Glutamatergic neuron (in vitro differentiated cells): ENCODE measurements at places on chromosomes 7 and 10. TPM values are rescaled to one million over a fixed set of nuclear protein-coding genes. Genes with fewer than 3 reads are reported as not detected.

DNA sequence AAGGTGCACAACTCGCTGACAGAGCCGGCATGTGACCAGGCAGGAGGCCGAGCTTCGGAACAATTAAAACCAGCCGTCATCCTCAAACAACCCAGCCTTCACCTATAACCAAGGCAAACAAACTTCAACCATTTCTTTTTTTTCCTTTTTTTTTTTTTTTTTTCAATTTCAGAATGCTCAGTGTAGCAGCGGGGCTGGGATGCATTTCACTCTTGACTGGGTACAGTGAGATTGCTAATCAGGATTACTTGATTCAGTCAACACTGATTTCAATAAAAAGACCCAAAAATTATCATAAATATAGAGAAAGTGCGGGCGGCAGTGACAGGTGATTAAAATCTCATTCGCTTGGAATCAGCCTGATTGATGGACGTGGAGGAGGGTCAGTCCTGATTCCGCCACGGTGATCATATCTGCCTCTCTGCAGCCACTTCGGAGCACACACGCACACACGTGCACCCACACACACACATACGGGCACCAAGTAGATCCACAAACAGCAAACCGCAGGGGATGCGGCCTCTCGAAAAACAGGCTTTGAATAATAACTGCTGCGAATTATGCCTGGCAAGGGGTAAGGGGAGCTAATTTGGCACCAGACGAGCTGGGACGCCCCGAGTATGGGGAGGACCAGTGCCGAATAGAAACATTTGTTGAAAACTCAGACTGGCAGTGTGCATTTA, 31.2 kb downstream of the EBF3 start:
- peaks cover 68% of the 10 kb centered on the region for H3K4me1 ChIP-seq
- no peaks in the 10 kb centered on the region for H3K36me3 ChIP-seq
- H3K27ac ChIP-seq, result peak overlapping the region; percentile 70

DNA sequence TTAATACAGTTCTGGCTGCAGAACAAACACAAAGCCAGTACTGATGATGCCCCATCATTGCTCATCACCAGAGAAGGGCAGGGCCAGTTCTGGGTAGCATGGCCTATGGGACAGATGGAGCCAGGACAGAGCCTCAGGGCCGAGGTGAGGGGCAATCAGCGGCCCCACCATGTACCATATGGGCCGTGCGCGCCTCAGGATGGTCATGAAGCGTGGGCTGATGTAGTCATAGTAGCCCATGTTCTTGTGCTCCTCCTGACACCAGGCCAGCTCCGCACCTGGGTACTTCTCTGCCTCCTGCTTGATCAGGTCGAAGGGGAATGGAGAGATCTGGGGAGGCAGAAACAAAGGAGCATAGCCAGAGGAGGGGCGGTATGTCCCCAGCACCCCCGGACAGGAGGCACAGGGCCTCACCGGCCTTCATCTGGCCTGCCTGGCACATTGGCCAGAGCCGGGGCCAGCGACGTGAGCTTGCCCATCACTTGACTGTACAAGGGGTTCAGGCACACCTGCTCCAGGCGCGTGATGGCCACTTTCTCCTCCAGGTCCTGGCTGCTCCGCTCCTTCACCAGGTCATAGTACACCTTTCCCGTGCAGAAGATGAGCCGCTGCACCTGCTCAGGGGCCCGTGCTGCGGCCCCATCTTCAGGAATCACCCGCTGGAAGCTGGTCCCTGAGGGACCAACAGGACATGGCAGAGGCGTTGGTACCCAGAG, 26.1 kb downstream of the OGDHL start:
- no peak overlapping the region for H3K4me3 ChIP-seq
- peaks cover 8% of the 10 kb centered on the region for H3K27me3 ChIP-seq
- no peaks in the 10 kb centered on the region for H3K36me3 ChIP-seq
- DNase-seq, result no peak
- peaks cover 15% of the 10 kb centered on the region for H3K4me1 ChIP-seq

GRCh38 chr7:44100458-44101302, 3.5 kb upstream of the AEBP1 start:
- peak; percentile 40 for DNase-seq
- H3K27ac ChIP-seq, result peak overlapping the region; percentile 85
- H3K36me3 ChIP-seq, result no peaks in the 10 kb centered on the region

Gene EIF5AL1
- total RNA-seq, result 0.61 TPM

DNA sequence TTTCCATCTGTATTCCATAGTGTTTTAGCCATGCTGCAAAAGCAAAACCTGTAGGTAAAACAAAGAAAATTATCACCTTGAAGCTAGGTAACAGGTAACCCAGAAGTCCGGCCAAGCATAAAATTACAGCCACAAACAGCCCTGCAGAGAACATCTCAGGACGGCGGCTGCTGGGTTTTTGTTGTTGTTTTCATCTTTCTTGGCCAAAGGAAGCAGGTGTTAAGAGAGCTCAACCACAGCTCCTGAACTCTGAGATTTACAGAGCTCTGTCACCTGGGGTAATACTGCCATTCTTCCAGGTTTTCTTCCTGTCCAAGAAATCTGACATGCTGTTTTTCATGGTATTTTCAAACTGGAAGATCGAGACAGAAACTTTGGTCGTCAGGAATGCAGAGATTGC, 847 bp upstream of the SCIN start:
- no peak for DNase-seq
- H3K4me3 ChIP-seq, result peak overlapping the region; percentile 90
- H3K36me3 ChIP-seq, result no peaks in the 10 kb centered on the region
- peaks cover 12% of the 10 kb centered on the region for H3K27me3 ChIP-seq

DNA sequence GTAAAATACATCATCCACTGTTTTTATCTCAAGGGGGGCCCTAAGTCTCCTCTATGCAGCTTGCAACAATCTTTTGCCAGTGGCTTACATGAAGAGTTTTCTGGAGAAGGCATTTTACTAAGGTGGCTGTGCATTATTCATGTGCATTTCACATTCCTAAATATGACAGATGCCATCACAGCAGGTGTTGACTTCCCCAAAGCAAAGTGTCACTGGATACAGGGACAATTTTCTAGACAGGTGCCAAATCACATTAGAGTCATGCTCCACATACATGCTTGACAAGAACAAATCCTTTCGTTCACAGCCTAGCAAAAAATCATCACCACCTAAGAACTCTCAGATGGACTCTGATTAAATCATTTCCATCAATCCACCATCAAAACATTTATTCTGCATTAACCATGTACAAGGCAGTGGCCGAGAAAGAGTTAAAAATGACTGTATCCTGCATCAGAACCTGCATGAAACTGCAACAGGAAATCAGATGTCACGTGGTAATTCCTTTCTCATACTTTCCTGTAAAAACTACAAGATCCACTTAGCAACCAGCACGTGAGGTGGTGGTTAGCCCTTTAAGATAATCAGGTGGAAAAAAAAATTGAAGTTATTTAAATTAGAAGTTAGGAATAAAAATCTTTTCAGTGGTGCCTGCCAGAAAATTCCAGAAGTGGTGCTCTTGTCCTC, 88.2 kb upstream of the AFAP1L2 start:
- H3K4me3 ChIP-seq, result no peak overlapping the region
- DNase-seq, result no peak
- H3K36me3 ChIP-seq, result no peaks in the 10 kb centered on the region
- H3K4me1 ChIP-seq, result peaks cover 2% of the 10 kb centered on the region

Gene FAM20C
- total RNA-seq, result 199 TPM

DNA sequence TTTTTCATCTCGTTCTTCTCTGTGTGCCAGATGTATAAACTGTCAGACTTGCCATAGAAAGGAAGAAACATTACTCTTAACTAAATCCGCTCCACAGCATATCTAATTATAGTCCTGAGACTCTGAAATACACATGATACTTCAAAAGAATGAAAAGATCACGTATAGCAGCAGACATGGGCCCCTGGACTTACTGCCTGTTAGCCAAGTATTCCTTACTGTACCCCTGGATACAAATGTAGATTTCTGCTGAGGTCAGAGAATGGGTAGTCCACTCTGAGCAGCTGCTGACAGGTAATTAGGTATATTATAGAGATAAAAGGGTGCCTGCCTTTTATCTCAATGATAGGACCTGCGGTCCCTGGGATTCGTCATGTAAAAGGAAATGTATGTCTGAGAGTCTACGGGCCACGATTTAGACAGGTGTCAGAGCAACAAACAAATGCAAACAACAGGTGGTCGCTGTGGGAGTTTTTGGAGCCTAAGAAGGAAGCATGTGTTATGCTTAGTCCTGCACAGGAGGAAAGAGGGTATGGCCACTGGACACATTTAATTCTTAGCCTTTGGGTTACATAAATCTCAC, 69.4 kb downstream of the VOPP1 start:
- H3K4me3 ChIP-seq, result no peak overlapping the region
- no peaks in the 10 kb centered on the region for H3K36me3 ChIP-seq
- no peaks in the 10 kb centered on the region for H3K27me3 ChIP-seq

DNA sequence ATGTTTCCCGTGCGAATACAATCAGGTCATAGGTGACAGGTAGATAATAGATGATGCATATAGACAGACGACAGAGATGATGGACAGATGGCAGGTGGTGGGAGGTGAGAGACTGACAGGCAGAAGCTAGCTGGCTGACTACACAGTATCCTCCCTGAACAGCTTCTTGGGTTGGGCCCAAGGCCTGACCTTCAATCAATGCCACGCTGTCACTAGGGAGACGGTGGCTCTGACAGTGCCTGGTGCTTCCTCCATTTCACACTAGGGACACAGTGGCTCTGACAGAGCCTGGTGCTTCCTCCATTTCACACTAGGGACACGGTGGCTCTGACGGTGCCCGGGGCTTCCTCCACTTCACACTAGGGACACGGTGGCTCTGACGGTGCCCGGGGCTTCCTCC, 200.1 kb downstream of the DIP2C start:
- peaks cover 14% of the 10 kb centered on the region for H3K27me3 ChIP-seq
- no peak overlapping the region for H3K4me3 ChIP-seq
- H3K27ac ChIP-seq, result no peak overlapping the region
- peak; percentile 16 for DNase-seq
- H3K36me3 ChIP-seq, result peaks cover 17% of the 10 kb centered on the region

DNA sequence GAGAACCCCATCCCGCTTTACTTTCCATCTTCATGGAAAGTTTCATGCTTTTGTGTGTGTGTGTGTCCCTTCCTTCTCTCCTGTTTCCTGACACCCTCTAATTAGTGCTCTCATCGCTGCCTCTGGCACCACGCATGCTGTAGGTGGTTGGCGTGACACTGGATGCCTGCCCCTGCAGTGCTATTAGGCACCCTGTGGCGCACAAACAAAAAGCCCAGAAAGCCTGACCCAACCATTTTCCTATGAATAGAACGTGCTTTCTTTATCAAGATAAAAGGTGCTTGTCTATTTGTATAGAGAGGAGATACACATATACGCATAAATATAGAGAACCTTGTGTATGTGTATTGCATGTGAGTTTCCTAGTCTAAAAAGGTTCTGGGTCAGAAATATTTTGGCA, 120.8 kb upstream of the CDCA7L start:
- no peaks in the 10 kb centered on the region for H3K36me3 ChIP-seq
- H3K4me3 ChIP-seq, result no peak overlapping the region
- no peak overlapping the region for H3K27ac ChIP-seq
- DNase-seq, result no peak

Gene NEUROD6
- total RNA-seq, result not detected

Gene SLC39A12
- not detected for total RNA-seq

DNA sequence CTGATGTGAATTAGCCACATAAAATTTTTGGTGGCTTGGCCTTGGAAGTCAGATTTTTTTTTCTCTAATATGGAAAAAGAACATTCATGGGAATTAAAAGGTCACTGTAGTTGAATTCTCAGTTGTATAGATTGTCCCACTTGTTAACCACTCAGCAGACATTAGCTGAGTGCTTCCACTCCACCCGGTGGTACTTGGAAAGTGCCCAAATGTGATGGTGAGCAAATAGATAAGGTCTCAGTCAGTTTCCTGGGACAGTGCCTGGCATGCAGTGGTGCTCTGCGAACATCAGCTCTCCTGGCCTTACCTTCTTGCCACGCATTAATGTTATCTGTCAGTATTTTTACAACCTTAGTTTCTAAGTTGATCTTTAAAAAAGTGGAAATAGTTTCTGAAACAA, 1.4 kb downstream of the ATP5F1C start:
- no peak overlapping the region for H3K4me3 ChIP-seq
- H3K4me1 ChIP-seq, result peaks cover 7% of the 10 kb centered on the region
- no peak for DNase-seq

- peak overlapping the region; percentile 60 for H3K4me3 ChIP-seq
- peaks cover 6% of the 10 kb centered on the region for H3K27me3 ChIP-seq
- no peak for DNase-seq
- peak overlapping the region; percentile 73 for H3K27ac ChIP-seq
- no peaks in the 10 kb centered on the region for H3K36me3 ChIP-seq
Measured at GRCh38 chr7:74452748-74453321, 871 bp upstream of the GTF2IRD1 start.

- peaks cover 5% of the 10 kb centered on the region for H3K36me3 ChIP-seq
- H3K27ac ChIP-seq, result no peak overlapping the region
- H3K27me3 ChIP-seq, result no peaks in the 10 kb centered on the region
- no peak for DNase-seq
Measured at GRCh38 chr10:4889959-4890358, 64.0 kb downstream of the AKR1E2 start.

Gene SUN3
- not detected for total RNA-seq

DNA sequence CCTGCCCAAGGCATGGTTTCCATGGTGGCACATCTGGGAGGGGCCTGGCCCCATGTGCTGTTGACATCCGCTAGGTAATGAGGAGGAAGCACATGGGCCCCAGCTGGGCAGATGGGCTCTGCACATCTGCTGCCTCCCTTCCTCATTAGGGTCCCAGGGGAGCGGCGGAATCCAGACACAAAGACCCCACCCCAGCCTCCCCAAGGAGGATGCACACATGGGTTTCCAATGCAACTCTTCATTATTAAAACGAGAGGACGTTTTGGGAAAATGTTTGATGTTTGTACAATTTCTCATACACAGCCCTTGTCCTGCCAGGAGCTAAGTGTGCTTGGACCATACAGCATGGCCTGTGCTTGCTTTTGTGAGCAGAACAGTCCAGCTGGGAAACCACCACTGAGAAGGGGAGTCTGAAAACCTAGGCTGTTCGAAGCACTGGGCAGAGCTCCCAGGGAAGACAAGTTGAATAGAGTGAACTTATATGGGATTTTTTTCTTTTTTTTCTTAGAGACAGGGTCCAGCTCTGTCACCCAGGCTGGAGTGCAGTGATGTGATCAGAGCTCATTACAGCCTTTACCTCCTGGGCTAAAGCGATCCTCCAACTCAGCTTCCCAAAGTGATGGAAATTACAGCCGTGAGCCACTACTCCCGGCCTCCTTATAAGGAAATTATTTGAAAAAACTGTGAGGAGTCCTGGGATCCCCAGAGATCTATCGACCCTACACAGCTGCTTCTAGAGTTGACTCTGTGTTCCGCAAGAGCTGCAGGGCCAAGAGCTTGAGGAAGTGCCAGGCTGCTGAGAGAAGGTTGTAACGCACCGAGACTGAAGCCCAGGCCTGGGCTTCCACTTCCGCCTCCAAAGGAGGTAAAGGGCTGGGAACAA, 23.4 kb downstream of the FAM107B start:
- H3K27me3 ChIP-seq, result peaks cover 21% of the 10 kb centered on the region
- peak overlapping the region; percentile 81 for H3K4me3 ChIP-seq
- DNase-seq, result peak; percentile 85
- H3K27ac ChIP-seq, result peak overlapping the region; percentile 100
